Activated T-helper 1 cell treated with anti-CD3 and anti-CD28 coated beads, Interleukin-2, amount 50 U/mL, for 16 hours (primary cell): ENCODE measurements at places on chromosomes 1 and 21.

- DNase-seq, result no peak
Measured at GRCh38 chr1:218967254-218967653, 206.4 kb upstream of the LYPLAL1 start.

GRCh38 chr1:220526294-220526693 is 1.6 kb upstream of the MARK1 start:
- no peak for DNase-seq

DNA sequence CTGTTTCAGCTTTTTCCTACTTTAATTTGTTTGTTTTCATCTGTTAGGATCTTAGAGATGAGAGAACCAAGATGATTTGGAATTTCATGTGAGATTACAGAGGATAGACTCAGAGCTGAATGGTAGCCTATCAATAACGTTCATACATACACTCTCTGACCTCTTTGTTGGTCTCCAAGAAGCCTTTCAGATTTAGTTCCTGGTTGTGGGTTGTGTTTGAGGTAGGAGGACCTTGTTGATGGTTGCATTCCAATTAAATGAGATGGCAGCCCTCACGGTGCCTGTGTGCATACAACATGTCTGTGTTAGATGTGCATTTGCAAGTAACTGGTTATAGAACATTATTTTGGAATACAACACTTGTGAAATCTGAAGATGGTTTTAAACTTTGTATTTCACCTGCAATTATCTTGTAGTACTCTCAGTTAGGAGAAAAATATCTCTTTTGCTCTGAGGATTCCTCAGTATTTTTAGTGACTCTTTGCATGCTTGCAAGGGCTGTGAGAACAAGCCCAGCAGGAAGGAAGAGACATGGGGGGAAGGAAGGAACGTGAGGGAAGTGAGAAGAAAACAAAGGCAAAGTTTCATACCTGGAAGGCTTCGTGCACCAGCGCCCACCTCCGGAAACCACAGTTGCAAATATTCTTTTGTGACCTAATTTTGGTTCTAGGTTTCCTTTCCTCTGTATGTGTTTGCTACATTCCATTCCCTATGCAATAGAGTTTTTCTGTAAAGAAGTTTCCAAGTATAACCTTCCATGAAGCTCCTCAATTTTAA is 291.8 kb downstream of the DISC1 start:
- no peak for DNase-seq

- no peak for DNase-seq
Measured at GRCh38 chr1:20312818-20313217, 22.1 kb downstream of the VWA5B1 start.

DNA sequence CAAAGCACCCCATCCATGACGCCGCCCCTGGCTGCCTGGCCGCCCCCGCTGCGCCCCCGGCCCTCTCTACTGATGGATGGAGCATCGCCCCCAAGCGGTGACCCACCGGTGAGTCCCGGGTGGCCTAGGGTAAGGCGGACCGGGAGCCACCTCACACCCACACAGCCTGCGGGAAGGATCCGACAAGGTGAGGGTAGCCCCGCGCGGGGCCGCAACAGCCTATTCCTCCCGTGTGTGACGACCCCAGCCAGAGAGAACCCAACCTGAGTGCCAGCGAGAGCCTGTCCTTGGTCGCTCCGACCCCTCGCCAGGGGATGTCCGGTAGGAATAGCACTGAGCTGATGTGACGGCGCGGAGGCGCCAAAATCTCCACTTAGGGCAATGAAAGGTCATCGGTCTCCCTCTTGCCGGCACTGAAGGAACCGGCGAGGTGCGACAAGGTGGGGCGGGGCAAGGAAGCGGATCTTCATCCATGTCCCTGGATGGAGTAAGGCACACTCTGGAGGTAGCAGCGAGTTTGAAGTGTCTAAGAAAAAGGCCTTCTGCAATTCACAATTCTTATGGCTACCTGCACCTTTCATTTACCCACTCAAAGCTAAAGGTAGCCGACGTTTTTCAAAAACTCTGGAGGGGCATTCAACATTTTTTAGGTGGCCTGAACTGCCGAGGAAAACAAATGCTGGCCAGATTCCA is 19.7 kb upstream of the CHIA start:
- no peak for DNase-seq

DNA sequence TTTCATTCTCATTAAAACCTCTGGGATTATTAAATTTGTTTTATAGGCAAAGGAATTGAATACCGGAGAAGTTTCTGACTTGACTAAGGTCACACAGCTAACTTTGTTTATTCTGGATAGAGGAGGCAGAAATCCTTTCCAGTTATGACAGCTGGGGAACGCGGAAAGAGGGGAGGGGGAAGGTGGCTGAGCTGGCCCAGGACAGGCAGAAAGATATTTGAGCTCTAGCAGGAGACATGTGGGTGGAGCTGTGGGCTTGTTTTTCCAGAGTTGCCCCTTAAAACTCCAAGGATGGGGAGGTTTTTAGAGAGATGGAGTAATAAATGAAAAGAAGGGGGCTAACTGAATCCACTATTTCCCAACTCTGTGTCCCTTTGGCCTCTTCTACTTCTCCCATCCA is 27.8 kb downstream of the FOXD2 start:
- DNase-seq, result no peak

DNA sequence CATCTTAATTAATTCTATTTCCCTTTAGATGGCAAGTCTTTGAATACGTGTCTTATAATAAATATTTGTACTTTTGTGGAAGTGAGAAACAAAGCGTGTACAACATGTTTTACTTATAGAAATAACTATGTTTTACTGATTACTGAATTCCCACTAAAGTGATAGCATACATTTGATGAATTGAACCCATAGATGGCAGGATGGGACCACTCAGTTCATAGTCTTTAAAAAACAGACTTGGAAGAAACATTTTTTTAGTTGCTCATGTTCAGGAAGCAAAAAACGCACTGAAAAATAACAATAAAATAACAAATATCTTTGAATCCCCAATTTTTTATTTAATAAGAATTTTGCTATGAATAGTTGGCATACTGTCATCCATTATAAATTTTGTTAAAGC is 507.1 kb upstream of the ZRANB2 start:
- no peak for DNase-seq

DNA sequence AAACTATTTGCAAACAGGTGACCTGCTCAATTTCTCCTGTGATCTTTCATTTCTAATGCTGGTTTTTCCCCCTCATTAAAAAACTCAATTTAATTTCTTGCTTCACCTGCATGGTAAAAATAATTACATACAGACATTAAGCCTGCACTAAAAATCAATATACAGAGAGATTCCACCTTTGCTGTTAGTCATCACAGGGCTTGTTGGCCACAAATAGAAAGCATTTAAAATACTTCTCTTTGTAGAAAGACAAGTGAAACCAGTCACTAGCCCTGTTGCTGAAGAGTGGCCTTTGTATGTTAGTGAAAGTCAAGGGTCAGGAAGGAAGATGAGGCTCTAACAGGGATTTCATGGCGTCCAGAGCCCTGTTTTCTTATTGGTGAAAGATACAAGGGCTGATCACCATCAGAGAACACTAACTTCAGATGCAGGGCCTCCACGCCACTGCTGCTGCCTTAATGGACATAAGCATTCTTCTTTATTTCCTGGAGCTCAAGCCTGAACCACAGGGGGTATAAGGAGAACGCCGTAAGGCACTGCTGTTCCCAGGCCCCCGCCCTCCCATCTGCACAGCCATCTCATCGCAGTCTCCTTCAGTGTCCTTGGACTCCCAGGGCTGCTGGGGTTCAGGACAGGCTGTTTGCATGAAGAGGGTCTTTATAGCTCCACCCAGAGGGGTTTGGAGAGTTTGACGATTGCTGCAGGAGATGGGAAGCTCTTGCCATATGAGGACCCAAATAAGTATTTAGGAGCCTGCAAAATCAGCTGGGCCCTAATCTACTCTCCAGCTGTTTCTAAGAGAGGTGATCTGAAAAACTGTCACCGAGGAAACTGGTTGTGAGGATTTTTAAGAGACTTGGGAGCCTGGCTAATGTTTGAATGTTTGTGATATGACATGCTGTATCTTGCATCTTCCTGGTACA is 117.3 kb upstream of the IRF2BP2 start:
- DNase-seq, result no peak

- DNase-seq, result no peak
Measured at GRCh38 chr1:212310383-212310782, 25.2 kb downstream of the PPP2R5A start.

DNA sequence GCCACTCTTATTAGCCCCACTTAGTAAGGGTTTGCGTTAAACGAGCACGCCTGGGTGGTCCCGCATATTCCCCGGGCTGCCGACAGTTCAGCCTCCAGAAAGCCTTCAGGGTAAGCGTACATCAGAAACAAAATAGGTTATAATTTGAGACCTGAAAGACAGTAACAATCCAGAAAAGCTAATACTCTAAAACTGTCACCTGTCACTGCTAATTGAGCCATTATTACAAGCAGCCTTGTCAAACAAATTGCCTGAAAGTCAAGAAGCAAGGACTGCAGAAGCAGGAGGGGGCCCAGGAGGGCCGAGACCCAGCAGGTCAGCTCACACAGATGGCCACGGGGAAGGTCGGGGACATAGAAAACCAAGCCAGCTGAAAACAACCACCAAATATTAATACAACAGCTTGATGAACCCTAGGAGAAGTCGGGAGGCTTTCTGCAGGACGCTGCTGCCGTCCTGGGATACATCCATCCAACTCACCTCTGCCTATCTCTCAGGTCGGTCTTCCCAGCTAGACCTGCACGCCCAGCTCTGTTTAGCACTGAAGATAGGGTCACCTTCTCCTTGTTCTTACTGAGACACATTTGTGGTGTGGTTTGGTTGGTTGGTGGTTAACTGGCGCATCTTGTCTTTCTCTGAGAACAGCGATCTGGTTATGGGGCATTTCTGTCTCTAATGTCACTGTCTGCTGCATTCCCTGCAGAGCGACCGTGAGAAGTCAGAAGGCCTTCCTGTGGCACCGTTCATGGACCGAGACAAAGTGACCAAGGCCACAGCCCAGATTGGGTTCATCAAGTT is 110.8 kb downstream of the WDR4 start:
- no peak for DNase-seq

- no peak for DNase-seq
Measured at GRCh38 chr21:44935533-44935927, 4.3 kb upstream of the SLX9 start.

- no peak for DNase-seq
Measured at GRCh38 chr1:239218301-239218700, 168.1 kb upstream of the CHRM3 start.

GRCh38 chr1:52002038-52002917 is 11.8 kb upstream of the RAB3B start:
- no peak for DNase-seq

- no peak for DNase-seq
Measured at GRCh38 chr1:17927952-17928351, 172.8 kb downstream of the ACTL8 start.

DNA sequence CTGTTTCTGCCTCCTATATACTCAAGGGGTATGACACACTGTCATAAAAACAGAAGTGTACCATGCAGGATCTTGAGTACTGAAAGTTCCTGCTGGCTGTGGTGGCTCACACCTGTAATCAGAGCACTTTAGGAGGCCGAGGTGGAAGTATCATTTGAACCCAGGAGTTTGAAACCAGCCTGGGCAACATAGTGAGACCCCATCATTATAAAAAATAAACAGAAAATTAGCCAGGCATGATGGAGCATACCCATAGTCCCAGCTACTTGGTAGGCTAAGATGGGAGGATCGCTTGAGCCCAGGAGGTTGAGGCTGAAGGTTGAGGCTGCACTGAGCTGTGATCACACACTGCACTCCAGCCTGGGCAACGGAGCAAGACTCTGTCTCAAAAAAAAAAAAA is 20.1 kb downstream of the ERI3 start:
- DNase-seq, result no peak

- no peak for DNase-seq
Measured at GRCh38 chr1:16249596-16250241, 12.7 kb upstream of the CPLANE2 start.

DNA sequence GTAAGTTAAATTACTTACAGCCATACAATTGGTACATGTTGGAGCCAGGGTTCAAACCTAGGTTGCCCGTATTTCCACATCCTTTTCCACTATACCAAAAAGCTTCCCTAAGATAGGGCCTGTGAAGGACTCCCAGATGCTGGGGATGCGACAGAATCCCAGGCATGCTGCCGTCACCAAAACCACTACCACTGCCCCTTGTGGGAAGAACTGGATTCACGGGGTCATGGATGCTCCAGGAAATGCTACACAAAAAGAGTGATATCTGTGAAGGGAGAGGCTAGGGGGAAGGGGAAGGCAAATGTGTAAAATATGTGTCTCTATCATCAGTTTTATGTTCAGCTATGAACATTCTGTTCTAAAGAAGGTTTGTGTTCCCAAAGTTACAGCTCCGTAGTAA is 133.9 kb upstream of the IVNS1ABP start:
- DNase-seq, result no peak

GRCh38 chr1:189681252-189681919 is 796.3 kb downstream of the BRINP3 start:
- DNase-seq, result no peak

DNA sequence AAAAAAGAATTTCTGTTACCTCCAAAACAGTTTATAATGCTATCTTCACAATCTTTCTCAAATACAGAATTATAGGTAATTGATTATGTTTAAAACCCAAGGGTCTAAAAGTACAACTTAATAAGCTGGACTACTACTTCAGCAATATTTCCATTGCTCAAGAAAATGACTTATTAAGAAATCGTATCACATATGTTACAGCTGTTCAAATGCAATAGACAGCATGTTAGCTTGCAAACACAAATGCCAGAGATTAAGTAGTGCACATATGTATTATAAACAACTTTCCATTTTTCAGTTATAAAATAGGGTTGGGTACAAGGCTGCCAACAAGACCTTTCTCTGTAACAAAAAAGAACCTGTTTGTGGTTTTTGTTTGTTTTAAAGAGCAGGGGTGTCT is 211.0 kb upstream of the DMRTA2 start:
- no peak for DNase-seq
